NCI-H460 (cell line): ENCODE measurements at places on chromosomes 16 and 17. TPM values are rescaled to one million over a fixed set of nuclear protein-coding genes. Genes with fewer than 3 reads are reported as not detected.

Gene RAB34
- 170 and 179 TPM in 2 replicates for total RNA-seq

Gene CHTF18
- 10.9 and 12.1 TPM in 2 replicates for total RNA-seq

Gene RHOT1
- total RNA-seq, result 50.5 and 51.7 TPM in 2 replicates

DNA sequence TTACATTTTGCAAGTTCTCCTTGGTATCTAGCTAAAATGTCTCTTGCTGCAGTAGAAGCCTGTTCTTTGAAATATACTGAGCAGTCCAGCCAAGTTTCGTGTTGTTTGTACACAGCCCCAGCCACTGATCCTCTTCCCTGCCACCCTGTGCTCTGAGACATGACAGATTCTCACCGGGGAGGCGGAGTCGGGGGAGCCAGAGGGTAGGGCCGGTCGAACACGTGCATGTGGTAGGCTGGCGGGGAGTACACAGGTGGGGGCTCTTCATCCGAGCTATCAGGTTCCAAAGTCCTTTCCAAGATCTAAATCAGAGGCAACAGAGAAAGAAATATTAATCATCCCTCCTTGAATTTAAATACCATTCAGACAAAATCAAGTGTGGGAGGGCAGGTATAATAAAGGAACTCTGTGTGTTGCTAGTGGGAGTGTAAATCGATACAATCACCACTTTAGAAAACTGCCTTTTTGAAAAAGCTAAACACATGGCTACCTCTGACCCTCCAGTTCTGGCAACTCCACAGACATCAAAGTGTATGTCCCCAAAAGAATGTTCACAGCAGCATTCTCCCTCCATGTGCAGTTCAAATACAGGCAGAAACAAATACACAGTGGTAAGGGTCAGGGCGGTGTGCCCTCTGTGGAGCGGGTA is 29.7 kb upstream of the MRPS23 start:
- DNase-seq, result no peak

GRCh38 chr17:31743797-31744196 is 115.2 kb downstream of the COPRS start:
- no peak for DNase-seq

- DNase-seq, result no peak
Observed at GRCh38 chr17:39676198-39676819, 8.1 kb downstream of the PNMT start.

GRCh38 chr17:491086-492021 is 138.7 kb upstream of the RPH3AL start:
- no peak for DNase-seq

- no peak for DNase-seq
Observed at GRCh38 chr16:4682616-4683254, 10.6 kb upstream of the NUDT16L1 start.

DNA sequence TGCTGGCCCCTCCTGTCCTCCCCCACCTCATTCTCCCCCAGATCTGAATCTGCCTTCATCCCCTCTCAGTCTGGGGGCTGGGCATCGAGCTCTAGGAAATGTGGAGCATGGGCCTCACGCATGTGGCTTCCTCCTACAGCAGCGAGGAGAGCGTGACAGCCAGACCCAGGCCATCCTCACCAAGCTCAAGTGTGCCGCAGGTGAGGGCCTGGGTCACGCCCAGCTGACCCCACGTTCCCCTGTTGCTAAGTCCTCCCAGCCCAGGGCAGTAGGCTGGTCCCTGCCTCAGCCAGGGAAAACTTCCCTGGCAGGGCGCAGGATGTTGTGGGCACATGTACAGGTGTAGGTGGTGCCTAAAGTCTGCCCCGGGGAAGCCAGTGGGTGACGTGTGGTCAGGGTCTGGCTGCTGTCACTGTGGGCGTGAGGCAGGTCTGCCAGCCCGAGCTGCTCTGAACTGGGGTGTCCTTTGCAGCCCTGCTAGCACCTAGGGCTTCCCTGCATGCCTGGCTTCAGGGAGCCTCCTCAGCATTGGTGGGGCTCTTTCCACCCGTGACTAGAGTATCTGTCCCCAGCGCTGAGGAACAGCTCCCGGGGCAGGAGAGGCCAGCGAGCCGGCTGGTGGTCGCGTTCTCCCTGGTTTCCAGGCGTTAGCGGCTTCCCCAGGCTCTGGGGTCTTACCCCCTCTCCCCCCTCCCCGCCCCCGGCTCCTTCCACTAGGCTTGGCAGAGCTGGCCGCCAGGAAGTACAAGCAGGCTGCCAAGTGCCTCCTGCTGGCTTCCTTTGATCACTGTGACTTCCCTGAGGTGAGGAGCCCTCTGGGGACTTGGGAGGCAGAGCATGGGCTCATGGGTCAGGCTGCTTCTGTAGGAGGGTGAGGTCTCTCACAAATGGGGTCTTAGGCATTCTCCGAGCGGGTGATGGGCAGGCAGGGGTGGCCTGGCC is 3.6 kb downstream of the GPS1 start:
- DNase-seq, result no peak

DNA sequence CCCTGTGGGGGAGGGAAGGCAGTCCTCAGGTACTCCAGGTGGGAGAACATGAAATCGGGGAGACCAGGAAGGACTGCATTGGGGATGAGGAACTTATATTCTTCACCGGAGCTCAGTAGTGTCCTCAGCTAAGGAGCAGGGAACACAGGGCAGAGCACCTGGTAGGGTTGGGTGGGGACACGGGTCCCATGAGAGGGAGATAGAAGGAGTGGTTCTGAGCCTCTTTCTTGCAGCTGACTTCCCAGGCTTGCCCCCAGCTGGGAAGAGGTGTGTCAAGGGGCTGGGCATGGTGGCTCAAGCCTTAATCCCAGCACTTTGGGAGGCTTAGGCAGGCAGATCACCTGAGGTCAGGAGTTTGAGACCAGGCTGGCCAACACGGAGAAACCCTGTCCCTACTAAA is 2.1 kb downstream of the FHOD1 start:
- no peak for DNase-seq

DNA sequence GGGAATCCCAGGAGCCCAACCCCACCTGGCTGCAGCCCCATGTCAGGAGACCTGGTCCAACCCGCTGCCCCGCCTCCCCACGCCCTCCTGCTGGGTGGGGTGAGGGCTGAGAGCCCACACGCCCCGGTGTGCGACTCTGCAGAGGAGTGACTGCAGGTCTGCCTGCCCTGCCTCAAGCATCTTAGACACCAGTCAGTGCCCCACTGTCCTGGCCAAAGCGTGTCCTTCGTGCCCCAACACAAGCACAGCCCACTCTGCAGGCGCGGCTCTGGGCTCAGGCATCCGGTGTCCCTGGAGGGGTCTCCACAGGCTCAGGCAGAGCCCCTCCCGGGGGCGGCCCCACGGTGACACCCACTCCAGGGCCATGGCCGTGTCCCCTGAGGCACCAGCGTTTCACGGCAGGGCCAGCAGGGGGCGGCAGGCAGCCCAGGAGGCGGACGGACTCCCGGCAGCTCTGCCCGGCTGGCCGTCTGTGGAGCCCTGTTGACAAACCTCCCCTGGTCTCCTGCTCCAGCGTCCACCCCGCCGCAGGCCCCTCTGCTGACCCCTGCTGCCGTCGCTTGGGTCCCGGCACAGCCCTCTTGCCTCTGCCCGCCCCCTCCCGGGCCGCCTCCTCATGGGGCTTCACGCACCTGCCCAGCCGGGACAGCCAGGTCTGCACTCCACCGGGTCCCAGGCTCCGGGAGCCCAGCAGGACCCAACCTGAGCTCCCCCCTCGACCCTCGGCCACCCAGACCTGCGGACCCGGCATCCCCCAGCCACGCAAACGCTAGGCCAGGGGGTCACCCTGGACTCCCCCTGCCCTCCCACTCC is 8.6 kb upstream of the UBE2I start:
- peak; percentile 49 for DNase-seq

- no peak for DNase-seq
Observed at GRCh38 chr16:48608871-48609651, 919 bp downstream of the N4BP1 start.

DNA sequence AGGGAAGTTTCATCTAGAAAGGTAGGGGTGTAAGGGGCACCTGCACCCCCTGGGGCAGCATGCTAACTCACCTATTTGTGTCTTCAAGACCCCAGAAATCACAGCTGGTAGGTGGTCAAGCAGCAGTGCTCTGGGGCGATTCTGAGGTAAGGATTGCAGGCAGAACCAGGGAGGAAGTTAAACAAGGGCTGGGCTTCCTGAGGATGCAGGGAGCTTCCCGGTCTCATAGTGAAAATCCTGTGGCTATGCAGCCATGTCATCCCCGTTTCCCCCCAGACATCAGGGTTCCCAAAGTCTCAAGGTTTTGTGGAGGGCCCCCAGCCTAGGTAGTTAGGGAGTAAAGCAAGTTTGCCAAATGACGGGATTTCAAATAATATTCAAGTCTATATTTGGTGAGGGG is 78.5 kb downstream of the C16orf78 start:
- no peak for DNase-seq

DNA sequence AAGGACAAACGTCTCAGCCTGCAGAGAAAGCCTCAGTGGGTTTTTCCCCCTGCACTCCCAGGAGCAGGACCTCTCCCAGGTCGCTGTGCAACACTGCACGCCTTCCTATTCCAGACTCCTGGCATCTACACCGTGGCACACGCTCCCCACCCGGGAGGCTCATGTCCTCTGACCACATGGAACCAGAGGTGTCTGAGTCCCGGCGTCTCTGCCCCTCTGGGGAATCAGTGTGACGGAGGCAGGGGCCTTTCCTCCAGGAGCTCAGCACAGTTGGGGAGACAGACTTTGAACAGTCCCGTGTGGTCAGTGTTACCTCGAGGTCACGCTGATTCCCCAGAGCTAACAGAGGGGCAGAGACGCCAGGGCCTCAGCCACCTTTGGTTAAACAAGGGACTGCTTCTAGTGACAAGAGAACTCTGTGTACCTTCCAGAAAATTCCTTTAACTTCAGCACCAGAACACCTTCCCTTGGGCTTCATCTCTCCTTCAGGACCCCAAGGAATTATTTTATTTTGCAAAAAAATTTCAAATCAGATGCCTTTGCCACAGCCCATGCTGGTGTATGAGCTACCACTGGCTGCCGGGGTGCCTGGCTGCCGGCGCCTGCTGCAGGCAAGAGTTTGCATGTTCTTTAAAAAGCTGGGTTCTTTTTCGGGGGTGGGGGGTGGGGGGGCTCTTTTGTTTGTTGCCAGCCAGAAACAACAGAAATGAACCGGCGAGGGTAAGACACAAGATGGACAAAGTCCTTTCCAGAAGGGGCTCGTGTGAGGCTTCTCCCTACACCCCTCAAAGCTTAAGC is 6.6 kb downstream of the CANT1 start:
- no peak for DNase-seq

DNA sequence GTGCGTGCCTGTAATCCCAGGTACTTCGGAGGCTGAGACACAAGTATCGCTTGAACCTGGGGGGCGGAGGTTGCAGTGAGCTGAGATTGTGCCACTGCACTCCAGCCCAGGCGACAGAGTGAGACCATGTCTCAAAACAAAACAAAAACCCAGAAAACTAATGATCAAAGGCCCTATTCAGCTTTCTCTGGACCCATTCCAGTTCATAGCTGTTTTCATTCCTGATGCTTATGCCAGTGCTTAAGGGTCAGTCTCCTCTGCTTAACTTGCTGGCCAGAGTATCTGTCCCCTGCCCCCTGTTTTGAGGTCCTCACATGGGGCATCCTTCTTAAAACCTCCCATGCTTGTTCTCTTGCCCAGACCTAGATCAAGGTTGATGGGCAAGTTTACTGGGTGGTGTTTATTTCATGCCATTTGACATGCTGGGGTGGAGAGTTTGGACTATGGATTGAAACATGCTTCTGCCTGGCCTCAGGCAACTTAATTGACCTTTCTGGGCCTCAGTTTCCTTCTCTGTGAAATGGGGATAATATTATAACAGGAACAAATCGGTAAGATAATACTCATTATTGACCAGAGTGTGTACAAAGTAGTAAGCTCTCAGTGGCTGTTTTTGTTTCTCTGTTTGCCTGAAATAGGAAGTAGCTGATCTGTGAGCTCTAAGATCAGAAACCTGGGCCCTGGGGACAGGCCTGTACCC is 369.8 kb downstream of the CPPED1 start:
- no peak for DNase-seq

DNA sequence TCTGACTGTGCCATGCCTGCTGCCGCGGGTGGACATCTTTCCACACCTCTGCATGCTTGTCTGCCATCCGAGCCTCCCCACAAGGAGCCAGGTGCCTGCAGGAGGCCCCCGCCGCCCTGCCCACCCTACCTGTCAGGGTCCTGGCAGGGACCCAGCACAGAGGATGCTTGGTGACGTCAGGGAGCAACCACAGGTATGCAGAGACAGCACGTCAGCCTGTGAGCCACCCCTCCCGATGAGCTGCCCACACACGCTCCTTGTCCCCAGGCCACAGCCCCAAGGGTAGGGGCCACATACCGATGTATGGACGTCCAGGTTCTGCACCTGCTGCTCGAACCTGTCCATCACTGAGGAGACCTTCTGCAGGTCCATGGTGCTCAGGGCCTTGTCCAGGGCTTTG is 10.6 kb downstream of the CHMP1A start:
- DNase-seq, result no peak

DNA sequence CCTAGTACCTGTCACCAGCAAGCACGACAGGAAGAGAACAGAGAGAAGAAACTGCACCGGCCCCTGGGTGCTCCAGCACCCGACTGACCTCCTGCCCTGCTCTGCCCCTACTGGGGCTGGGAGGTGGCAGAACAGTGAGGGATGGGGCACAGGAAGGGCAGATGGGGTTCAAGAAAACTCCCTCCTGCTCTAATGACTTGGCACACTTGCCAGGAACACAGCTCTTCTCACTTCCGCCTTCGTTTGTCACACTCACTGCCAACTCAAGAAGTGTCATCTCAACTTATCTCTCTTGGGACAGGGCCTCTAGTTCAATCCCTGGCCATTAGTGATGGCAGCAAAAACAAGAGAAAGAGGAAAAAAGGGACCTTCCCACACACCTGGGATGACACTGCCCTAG is 42.7 kb upstream of the ICAM2 start:
- no peak for DNase-seq

GRCh38 chr16:77353587-77354263 is 81.1 kb downstream of the ADAMTS18 start:
- DNase-seq, result no peak

DNA sequence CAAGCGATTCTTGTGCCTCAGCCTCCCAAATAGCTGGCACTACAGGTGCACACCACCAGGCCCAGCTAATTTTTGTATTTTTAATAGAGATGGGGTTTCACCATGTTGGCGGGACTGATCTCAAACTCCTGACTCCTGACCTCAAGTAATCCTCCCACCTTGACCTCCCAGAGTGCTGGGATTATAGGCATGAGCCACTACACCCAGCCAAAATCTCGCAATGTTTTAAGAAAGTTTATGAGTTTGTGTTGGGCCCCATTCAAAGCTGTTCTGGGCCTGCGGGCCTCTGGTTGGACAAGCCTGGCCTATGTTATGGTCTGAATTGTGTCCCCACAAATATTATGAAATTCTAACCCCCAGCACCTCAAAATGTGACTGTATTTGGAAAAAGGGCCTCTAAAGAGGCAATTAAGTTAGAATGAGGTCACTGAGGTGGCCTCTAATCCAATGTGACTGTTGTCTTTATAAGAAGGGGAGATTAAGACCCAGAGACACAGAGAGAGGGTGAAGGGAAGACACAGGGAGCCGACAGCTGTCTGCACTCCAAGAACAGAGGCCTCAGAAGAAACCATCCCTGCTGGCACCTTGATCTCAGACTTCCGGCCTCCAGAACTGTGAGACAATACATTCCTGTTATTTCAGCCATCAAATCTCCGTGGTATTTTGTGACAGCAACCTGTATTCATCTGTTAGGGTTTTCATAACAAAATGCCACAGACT is 469.9 kb downstream of the HS3ST4 start:
- no peak for DNase-seq
